ENCODE measurements at places on chromosomes 4 and X.

- no peak for DNase-seq
These were observed 111.4 kb upstream of the TTC29 start for GRCh38 chr4:147056940-147057610.

GRCh38 chr4:137701401-137701800 is 169.1 kb upstream of the PCDH18 start:
- DNase-seq = no peak

DNA sequence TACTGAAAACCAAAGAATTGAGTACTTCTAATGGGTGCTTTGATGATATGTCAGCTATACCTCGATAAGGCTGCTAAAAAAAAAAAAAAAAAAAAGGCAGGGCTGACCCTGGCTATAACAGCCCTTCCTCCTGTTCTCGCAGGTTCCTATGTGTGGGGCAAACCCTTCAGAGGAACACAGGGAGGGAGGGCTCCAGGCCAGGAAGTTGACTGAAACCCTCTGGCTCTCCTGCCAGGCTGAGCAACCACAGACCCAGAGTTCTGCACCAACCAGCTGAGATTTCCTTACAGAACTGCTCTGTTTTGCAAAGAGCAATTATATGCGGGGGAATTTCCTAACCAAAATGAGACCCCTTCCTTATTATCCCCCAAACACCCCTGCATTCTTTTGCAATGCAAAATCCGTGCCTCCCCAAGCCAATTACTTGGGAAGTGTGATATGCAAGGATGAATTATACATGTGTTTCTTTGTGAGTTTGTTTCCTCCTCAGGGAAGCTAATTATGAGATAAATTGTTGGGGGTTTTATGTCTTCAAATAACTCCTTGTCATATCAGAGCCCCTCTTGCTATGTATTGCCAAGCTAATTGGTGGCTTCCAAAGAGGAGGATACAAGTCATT is 45.6 kb downstream of the PDHA1 start:
- DNase-seq = no peak

DNA sequence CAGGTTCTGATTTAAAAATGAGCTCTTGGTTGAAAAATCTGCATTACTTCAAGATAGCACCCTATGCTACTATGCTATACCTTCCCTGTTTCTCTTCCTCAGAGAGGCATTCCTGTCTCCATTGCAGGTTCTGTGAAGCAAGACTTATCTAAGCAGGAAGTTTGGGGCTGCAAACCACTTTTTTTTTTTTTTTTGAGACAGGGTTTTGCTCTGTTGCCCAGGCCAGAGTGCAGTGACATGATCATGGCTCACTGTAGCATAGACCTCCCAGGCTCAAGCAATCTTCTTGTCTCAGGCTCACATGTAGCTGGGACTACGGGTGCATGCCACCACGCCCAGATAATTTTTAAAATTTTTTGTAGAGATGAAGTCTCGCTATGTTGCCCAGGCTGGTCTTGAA is 4.0 kb upstream of the CCNG2 start:
- DNase-seq = no peak

GRCh38 chr4:150310159-150310895 is 232.1 kb downstream of the DCLK2 start:
- no peak for DNase-seq

DNA sequence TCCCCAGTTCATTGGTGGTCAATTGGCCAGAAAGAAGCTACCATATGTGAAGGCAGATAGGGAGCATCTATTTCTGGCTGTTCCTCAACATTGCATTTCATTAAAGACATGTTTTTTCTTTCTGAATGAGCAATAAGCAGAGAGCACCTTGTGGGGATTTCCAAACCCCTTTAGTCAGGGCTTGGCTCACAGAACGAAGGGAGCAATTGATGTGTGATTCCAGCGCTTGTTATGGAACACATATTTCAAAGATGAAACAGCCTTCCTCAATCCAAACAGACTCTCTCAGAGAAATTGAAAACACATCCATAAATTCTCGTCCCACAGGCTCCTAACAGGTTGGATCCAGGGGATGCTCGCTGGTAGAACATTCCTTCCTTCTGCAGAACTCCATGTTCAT is 84.1 kb downstream of the CLCN4 start:
- DNase-seq = no peak

GRCh38 chrX:108224727-108225621 is 133.4 kb downstream of the ATG4A start:
- no peak for DNase-seq

DNA sequence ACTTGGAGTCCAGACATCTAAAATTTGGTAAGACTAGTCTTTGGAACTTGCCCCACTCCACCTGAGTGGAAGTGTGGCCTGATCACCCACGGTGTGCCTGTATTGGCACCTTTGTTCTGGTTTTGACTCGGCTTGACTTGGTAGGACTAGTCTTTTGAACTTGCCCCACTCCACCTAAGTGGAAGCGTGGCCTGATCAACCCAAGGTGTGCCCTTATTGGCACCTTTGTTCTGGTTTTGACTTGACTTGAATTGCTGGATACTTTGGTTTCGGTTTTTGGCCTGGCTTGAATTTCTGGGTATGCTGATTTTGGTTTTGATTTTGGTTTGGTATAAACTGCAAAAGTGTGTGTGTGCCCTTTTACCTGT is 44.7 kb upstream of the UGT2B7 start:
- DNase-seq = no peak

DNA sequence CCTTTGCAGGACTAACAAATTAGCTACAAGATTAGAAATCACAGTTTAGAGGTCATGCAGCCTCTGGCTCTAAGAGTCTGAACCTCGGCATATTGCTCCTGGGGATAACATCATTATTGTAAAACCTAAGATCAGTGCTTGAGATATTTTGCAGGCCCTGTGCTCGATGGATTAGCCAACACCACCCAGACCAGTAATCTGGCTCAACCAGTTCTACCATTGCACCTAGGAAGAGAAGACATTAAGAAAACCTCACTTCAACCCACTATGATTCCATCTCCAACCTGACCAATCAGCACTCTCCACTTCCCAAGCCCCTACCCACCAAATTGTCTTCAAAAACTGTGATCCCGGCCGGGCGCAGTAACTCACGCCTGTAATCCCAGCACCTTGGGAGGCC is 43.6 kb downstream of the WFS1 start:
- DNase-seq = no peak

DNA sequence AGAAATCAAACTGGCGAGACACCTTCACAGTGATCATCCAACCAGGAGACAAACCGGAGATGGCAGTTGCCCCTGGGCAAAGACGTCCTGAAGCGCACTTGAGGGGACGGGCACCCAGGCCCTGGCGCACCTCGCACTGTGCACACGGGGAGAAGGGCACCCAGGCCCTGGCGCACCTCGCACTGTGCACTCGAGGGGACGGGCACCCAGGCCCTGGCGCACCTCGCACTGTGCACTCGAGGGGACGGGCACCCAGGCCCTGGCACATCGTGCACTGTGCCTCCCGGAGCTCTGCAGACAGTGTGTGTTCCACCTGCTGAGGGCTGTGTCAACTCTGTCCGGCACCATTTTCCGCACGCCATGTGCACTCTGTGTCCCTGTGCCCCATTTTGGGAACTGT is 34.6 kb upstream of the CPLX1 start:
- no peak for DNase-seq

DNA sequence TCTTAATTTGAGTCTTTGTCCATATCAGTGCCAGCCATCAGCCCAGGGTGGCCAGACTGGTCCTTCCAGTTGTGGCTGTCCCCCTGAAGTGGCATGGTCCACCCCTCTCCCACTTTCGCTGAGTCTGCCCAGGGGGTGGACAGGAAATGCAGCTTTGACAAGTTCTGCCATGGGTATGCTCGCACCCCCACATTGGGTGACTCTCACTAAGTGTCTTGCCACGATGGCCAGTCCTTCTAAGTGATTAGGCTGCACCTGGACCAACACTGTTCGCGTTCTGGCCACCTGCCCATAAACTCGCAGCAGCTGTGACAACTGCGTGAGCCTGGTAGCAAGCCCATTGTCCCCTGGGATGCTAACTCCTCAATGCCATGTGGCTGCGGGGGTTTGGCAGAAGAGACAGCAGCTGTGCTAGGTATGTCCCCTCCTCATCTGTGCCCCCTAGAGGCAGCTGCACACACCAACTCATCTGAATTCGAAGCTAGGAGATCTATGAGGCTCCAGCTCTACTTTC is 10.0 kb upstream of the LNX1 start:
- no peak for DNase-seq

- DNase-seq = no peak
These were observed 53.1 kb downstream of the ELF4 start for GRCh38 chrX:130057209-130057608.

DNA sequence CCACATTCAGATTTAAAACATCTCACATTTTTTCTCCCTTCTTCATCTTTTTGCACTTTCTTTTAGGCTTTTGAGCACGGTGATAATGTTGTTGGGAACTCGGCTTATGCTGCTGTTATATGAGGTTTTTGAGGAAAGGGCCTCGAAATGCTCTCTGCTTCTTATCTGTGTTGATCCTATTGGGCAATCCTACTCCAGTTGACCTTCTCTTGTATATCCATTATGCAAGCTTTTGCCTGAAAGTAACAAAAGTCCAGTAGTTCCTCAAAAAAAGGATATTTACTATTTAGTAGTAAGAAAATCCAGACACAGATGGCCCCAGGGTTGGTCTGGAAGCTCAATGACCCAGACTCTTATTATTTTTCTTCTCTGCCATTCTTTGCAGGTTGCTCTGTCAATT is 57.7 kb upstream of the SPANXB1 start:
- DNase-seq = no peak

DNA sequence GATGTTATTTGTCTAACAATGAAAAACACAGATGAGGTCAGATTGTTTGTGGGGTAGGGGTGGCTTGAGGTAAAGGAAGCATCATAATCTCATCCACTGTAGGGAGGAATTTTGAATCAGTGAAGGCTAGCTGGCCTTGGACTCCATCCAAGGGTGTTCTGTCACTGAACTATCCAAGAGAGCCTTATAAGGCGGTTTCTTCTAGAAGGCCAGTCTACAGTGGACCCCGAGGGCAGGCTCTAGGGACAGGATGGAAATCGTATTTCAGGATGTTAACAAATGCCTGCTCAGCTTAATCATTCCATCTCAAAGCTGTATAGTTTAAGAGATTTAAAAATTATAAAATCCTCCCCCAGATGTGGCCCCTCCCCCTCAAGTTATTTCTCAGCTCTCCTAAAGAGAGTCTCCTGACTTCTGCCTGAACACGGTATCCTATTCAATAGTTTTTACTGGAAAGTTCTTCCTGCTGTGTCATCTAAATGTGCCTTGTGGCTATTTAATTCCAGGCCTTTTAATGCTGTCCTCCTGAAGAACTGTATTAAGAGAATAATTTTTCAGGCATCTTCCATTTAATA is 8.0 kb downstream of the IGFBP7 start:
- no peak for DNase-seq

- DNase-seq = no peak
These were observed 30.3 kb downstream of the AMMECR1 start for GRCh38 chrX:110287605-110288004.

- no peak for DNase-seq
These were observed 477.6 kb upstream of the INTU start for GRCh38 chr4:127155116-127155515.

DNA sequence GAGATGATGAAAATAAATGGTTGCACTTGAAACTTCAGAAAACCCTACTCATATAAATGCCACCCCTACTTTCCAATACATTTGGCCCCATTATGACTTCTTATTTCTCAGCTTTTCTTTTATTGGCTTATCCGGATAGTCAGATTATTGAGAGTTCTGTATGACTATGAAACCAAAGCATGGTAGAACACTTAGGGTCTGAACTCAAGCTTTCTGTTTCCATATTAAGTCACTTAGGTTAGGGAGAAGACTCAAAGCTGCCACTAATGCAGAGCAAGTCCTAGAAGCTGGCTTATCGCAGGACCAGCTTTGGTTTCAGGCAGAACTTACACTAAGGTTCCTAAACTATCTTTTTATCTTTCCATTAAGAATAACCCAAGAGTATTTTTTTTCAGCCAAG is 229.9 kb upstream of the CPEB2 start:
- DNase-seq = no peak

DNA sequence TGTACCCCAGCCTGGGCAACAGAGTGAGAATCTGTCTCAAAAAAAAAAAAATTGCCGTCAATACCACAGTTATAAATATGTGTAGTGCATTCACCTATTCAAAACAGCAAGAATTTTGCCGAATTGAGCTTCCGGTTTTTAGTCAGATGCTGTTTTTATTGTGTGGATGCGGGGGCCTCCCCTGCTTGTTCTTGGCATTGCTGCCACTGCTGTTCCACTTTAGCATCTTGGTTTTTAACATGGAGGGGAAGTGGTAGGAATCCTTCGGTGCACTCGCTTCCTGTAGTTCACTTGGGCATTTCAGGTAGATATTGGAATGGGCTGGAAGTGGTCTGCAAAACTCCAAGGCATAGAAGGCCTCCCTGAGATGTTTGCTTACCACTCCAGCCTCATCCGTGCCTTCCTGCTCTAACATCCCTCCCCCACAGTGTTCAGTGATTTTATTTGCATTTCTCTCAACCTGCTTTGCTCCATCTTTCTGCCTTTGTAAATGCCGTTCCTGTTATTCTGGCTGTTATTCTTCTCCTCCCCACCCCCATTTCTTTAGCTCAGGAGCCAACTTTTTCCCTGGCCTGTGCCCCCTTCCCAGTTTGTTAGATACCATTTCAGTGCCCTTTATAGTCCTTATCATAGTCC is 25.5 kb downstream of the MOB1B start:
- no peak for DNase-seq
